Spleen (tissue), 13 donors: ENCODE measurements at places on chromosomes 7 and 10. TPM values are rescaled to one million over a fixed set of nuclear protein-coding genes. Genes with fewer than 3 reads are reported as not detected.

Gene ZNF503
- 3.4 TPM for polyA plus RNA-seq

Gene CC2D2B
- 0.96 TPM for polyA plus RNA-seq

Gene DEPP1
- 15.7 TPM for polyA plus RNA-seq

Gene NKX1-2
- not detected for polyA plus RNA-seq

GRCh38 chr7:93476491-93477344 is 97.8 kb downstream of the CALCR start:
- DNase-seq, result no peak

DNA sequence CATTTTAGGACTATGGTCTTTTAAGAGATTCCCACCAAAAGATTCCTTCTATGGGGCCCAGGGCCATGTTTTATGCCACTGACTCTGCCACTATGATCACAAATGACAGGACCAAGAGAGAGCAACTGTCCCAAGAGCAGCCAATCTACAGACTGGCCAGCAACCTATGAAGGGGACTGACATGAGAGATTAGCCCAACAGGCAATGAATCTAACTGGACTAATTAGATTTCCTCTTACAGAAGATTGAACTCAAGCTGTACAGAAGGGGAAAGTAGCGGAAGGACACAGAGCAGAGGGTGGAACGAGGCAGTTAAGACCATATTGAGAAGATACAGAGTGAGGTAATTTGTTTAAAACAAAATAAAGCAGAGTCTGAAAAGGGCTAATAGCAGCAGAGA is 25.8 kb downstream of the ZNF800 start:
- DNase-seq, result no peak

DNA sequence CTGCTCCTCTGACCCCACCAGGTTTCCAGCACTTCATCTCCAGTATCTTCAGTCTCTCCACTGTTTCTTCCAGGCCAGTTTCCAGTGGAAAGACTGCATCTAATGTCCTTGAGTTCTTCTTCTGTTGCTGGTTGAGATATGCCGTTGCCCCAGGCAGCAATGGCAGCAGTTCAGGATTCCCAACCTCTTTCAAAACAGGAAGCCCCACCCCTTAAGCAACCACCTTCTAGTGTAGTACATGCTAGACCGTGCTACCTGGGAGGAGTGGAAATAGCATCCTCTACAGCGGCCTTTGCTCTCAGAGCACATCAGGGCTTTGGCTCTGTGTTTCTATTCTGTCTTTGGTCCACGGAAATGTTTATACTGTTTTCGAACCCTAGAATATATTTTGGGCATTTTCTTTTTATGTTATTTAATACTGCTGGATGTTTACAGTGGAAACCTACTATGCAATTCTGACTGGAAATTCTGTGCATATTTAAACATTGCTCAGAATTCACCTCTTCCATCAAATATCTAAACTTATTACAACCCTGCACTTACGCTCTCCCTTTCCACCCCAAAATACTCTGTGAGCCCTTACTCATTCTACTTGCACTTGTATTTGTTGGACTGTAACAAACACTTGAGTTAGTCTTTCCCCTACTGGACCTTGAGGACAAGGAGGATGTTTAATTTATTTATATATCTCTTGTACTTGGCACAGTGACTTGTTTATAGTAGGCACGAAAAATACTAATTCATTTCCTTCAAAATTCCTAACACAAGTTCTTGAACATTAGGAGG is 8.5 kb upstream of the BPGM start:
- no peak for DNase-seq
